ENCODE measurements at places on chromosomes 6 and 20.
A peak's percentile ranks its signal among the peaks of the same experiment; 100 is the strongest.

- DNase-seq: peak; percentile 46
Measured at GRCh38 chr6:164108092-164108491, 693.6 kb downstream of the QKI start.

GRCh38 chr20:21089391-21089790 lies 16.8 kb downstream of the LINC00237 start:
- no peak for DNase-seq

DNA sequence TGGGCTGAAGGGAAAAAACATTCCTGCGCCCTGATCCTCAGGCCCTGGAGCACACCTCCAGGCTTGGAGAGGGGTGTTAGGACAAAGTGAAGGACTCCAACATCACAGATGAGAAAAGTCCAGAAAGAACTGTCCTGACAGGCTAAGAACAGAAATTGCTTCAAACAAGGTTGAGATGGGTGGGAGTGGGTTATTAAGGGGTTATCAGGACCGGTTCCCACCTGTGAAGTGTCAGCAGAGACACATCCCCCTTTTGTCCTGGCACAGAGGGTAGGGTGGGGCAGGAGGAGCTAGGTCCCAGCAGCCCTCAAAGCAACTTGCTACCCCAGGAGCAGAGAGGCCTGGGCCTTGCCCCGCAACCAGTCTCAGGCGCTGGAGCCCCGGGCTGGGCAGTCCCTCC lies 3.5 kb downstream of the SPDEF start:
- DNase-seq: no peak

GRCh38 chr20:41187668-41188067 lies 50.3 kb downstream of the PLCG1 start:
- no peak for DNase-seq

DNA sequence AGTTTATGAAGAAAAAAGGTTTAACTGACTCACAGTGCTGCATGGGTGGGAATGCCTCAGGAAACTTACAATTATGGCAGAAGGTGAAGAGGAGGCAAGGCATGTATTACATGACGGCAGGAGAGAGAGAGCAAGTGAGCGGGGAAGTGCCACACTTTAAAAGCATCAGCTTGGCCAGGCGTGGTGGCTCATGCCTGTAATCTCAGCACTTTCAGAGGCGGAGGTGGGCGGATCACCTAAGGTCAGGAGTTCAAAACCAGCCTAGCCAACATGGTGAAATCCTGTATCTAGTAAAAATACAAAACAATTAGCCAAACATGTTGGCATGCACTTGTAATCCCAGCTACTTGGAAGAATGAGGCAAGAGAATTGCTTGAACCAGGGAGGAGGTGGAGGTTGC lies 213.3 kb upstream of the THEMIS start:
- DNase-seq: no peak

- no peak for DNase-seq
Measured at GRCh38 chr6:21420146-21420878, 173.2 kb upstream of the SOX4 start.

DNA sequence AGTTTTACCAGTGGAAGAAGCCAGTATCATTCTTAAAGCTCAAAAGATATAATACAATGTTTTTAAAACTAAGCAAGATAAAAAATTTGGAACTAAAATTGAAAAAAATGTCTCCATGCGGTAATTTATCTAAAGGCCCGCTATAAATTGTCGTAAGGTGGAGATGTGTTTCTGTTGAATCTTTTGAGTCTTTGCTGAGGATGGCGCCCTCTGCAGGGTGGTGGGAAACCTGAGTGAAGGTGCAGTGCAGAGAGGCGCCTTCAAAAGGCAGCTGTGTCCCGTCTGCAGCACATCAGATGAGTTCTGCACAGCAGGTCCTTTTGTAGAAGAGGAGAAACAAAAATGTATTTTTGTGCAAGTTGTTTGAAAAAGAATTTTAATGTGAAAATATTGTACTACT lies 29.4 kb upstream of the KIF25 start:
- peak; percentile 6 for DNase-seq

- no peak for DNase-seq
Measured at GRCh38 chr6:141666187-141666586, 466.5 kb upstream of the GJE1 start.

GRCh38 chr6:52177961-52178360 lies 8.2 kb upstream of the IL17A start:
- no peak for DNase-seq

GRCh38 chr6:159098636-159099106 lies 53.9 kb upstream of the TAGAP start:
- no peak for DNase-seq

DNA sequence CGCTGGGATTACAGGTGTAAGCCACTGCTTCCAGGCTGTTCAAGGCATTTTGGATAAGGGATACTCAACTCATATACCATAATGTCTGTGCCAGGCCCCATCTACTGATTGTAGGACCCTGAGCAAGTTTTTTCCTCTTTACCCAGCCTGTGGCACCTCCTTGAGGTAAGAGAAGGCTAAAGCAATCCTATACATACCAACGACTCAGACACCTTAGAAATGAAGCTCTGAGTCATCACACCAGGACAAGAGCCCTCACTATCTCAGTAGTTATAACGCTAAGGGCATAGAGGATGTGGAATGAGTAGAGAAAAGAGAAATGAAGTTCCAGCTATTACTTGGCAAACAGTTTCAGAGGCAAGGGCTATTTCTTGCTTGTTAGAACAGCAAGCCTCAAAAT lies 16.9 kb downstream of the NDRG3 start:
- DNase-seq: peak; percentile 27

- DNase-seq: no peak
Measured at GRCh38 chr20:40568200-40568599, 120.8 kb downstream of the MAFB start.

GRCh38 chr6:168099201-168100010 lies 20.4 kb upstream of the FRMD1 start:
- no peak for DNase-seq

DNA sequence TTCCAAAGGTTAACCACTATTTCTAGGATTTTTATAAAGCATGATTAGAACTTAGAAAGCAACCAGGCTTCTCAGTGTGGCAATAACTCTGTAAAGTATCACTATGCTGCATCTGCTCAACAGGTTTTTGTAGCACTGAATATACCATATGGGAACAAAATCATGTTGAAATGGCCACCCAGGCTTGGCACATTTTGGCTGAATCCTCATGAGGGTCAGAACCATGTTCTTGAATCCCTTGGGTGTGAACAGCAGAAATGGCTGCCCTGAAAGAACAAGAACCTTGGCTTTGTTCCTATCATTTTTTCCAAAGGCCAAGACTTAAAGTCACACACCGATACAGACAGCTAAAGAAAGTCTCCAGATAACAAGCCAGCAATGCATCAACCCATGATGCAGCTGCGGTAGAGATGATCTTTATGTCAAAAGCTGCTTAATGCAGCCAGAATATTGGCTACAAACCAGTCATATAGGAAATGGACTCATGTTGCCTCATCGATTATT lies 283.0 kb upstream of the NOX3 start:
- peak; percentile 59 for DNase-seq

DNA sequence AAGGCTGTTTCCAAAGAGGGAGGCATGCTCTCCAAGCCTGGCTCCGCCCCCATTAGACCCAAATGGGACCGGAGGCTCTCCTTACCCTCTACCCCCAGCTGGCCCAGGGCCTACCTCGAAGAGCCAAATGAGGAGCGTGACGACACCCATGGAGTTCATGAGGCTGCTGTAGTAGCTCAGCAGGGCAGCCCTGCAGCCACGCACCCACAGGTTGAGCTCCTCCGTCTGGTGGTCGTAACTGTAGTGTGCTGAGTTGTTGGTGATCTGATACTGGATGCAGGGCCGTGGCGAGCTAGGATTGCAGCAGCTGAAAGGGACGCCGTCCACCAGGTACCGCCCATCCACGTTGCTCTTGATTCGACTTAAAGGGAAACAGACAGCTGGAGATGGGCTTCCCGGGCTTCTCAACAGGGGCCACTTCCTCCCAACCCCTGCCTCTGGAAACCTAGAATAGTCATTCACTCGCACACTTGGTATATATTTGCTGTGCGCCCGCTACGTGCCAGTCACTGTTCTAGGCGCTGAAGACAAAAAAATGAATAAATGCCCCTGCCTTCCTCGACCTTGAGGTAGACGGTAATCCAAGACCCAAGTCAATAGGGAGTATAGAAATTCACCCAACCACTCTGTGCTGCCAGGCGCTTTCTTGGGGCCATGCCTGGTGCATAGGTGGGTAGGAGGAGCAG lies 18.0 kb downstream of the PRPH2 start:
- DNase-seq: no peak

- DNase-seq: peak; percentile 39
Measured at GRCh38 chr6:98835149-98836024, 1.0 kb downstream of the POU3F2 start.

DNA sequence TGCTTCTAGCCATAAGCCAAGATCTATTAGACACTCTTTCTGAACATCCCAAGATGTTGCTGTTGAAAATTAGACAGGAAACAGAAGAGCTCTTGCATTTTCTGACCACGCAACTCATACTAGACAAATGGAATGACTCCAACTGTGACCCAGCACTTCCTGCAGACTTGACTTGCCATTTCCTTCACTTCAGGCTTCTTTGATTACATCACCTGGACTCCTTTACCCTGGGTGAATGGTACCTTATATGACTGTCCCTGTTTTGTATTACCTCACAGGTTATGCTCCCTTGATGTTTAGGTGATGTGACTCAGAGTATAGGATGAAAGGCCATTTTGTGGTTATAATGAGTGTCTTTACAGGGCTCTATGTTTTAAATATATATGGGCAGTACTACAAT lies 236.1 kb downstream of the BMP2 start:
- no peak for DNase-seq

DNA sequence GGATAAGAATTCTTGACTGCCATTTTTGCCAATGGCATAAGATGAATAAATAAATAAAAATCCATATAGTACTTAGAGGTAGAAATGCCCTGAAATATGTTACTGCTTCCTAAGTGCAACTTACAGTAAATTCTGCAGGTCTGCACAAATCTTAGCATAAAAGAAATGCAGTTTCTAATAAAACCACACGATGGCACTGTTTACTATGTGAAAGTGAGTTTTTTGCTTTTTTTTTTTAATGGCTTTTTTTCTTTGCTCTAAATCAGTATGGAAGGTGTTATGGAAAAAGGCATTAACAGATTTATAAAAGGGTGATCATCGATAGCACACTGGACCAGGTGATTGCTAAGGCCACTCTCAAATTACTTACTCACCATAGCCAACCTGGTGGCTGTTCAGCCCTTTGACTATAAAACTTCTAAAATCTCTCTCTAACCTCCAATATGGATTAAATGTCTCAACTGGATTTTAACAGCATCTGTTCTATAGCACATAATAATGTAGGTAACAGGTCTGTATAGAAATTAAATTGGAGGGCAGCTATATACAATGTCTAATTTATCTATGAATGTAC lies 45.8 kb downstream of the AHI1 start:
- DNase-seq: peak; percentile 79

DNA sequence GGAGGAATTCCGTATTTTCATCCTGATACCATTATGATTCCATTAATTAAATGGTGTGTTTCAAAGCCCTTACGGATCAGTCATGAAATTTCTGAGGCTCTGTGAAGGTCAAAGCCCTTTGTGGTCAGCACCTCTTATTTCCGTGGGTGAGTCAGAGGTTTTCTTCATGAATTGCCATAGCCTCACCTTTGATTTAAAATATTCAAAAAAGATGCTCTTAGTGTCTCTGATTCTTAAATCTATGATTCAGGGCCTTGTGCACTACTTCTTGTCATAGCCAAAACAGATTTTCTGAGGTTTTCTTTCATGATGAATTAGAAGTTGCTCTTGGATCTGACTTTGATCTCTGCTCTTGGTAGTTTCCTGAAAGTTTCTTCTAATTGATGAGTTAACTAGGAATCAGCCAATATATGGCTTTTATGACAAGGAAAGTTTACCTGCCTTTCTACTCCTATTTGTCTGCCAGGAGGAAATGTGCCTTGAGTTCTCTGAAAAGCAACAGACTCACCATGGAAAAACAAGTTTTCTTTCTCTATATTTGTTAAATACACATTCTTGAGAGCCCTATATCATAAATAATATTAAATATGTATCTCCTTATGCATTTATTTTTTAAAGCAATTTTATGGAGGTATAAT lies 613.0 kb downstream of the UTRN start:
- DNase-seq: no peak

DNA sequence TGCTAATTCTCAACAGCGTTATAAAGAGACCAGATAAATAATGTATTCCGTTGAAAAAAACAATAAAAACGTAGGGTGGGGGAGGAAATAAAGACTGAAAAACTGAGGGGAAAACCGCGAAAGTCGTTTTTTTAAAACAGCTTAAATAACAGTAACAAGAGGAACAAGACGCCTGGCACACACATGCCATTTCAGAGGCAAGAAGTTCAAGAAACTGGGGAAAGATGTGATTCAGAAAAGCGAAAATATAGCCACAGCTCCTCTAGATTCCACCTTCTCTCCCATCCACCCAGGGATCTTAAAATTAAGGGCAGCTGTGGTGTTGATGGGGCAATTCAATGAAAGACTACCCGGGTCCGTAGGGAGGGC lies 1.3 kb downstream of the EPB41L2 start:
- peak; percentile 58 for DNase-seq

DNA sequence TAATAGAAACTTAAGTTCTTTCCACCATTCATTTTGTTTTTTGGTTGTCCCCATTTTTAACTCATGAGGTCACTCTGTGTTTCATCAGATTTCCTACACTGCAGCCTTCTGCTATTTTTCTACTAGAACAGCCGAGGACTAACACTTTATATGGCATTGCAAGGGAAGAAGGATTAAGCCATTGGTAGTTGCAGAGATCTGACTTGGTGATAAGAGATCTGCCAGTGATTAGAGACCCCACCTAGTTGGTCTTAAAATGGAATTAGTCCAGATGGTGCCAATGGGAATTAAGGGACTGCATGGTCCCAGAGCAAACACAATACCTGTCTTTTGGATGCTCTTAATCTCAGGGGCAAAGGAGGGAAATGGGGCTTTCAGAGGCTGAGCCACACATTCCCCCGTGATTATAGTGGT lies 125.5 kb upstream of the TMEM170B start:
- DNase-seq: no peak
